ENCODE measurements at places on chromosomes 7 and 10.

DNA sequence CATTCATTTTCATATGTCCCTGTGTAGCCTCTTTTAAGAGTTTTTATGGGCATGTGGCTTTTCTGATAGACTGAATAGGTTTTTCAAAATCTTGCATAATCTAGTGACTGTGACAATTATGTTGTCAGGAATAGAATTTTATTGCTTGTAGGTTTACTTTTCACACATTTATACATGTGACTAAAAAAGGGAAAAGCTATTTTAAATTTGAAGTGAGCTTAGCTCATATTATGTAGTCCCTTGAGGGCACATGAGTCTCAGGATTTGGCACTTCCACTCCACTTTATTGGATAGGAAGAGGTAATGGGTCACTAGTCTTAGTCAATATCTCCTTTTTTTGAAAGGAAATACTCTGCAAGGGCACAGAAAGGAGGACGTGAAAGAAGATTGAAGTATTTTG lies 247.3 kb downstream of the SUGCT start:
- DNase-seq = no peak

- no peak for DNase-seq
These were observed 3.7 kb downstream of the WNT2 start for GRCh38 chr7:117319181-117319580.

DNA sequence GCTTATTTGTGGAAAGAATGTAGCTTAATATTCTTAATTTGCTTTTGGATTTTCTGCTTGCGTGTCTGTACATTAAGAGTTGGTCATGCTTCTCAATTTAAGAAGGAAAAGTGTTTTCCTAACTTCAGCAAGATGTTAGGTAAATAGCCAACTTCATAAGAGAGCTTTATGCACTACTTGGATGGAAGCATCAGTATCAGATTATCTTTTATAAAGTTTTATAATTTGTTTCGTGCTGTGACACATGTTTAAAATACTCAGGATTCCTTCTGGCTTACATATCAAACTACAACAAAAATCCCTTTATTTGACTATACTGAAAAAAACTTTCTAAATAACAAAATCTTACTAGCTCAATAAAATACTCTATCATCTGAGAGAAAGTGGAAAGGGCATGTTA lies 34.8 kb upstream of the AGR2 start:
- DNase-seq = no peak

DNA sequence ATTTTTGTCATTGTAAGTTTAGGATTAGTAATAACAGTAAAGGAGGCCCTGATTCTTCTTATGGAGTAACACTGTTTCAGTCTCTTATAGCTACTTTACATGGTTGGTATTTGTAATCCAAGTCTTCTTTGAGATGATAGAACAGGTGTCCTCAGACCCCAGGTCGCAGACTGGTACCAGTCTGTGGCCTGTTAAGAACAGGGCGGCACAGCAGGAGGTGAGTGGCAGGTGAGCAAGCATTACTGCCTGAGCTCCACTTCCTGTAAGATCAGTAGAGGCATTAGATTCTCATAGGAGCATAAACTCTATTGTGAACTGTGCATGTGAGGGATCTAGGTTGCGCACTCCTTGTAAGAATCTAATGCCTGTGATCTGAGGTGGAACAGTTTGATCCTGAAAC lies 77.3 kb downstream of the STK31 start:
- no peak for DNase-seq

GRCh38 chr10:101671453-101671852 lies 23.5 kb downstream of the FBXW4 start:
- no peak for DNase-seq

DNA sequence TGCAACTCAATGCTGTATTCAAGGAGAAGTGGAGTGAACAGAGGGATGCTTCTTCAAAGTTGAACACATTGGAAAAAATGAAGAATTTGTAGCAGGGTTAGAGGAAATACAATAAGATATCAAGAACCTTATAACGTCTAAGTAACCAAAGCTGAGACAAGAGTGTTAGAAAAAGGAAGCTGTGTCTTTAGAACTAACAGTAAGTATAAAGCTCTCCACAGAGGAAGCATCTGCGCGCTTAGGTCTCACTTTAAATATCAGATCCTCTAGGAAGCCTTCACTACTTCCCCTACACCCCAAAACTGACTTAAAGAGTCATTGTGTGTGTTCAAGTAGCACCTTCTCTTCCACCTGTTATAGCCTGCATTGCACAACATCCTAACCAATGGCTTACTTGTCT lies 43.0 kb downstream of the CH25H start:
- peak; percentile 40 for DNase-seq

GRCh38 chr7:157003756-157004520 lies 6.5 kb downstream of the MNX1 start:
- no peak for DNase-seq

DNA sequence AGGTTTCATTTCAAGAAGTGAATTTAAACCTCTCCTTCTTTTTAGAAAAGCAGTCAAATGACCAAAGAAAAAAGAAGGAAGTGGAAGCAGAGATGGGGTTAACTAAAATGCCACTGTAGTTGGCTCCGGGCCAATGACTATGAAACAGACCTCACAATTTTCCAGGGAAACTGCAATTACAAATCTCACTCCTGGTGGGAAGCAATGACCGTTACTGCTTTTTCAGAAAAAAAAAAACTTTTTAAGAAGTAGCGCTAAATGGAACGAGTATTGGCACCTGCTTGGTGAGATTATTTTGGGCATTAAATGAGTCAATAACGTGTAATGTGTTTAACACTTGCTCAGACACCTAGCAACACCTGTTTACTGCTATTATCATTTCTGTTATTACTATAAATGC lies 1.2 kb downstream of the SFRP4 start:
- DNase-seq = no peak

- no peak for DNase-seq
These were observed 43.1 kb upstream of the HSPB1 start for GRCh38 chr7:76259124-76260093.

- DNase-seq = no peak
These were observed 87.1 kb upstream of the PDLIM1 start for GRCh38 chr10:95377950-95378349.

- no peak for DNase-seq
These were observed 44.8 kb upstream of the ANKRD1 start for GRCh38 chr10:90965720-90966119.

DNA sequence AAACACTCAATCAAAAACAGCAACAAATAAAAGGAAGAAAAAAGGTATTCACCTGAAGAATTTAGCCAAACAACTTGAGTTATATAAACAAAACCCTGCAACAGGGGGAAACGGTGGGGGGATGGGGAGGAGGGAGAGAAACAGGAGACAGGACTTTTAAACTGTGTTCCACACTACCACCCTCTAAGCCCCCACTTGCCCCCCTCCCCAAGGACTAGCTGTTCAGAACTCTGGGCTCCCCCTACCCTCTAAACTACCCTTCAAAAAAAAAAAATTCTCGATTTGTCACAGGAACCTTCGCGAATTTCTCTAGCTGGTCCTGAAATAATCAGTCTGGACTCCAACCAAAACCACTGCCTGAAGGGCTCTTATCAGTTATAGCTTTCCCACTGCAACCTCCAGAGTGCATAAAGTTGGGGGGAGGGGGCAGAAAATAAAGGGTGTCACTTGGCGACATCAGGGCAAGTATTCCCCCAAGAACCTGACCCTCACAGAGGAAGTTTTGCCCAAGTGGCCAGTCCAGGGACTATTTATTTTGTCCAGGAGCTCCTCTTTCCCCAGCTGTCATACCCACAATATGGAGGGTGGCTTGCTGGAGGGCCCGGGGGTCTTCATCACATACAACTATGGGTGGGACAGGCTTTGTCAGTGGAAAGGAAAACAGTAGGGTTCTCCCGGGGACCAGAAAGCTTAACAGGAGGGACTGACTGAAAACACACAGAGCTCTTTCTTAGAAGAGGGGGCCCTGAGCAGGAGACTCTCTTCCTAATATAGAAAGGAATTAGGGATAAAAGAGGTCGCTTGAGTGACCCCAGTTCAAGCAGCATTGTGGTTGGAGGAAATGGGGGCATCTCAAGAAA lies 1.3 kb downstream of the UBE2H start:
- peak; percentile 45 for DNase-seq

GRCh38 chr7:122416336-122416735 lies 111.8 kb upstream of the FEZF1 start:
- DNase-seq = no peak

DNA sequence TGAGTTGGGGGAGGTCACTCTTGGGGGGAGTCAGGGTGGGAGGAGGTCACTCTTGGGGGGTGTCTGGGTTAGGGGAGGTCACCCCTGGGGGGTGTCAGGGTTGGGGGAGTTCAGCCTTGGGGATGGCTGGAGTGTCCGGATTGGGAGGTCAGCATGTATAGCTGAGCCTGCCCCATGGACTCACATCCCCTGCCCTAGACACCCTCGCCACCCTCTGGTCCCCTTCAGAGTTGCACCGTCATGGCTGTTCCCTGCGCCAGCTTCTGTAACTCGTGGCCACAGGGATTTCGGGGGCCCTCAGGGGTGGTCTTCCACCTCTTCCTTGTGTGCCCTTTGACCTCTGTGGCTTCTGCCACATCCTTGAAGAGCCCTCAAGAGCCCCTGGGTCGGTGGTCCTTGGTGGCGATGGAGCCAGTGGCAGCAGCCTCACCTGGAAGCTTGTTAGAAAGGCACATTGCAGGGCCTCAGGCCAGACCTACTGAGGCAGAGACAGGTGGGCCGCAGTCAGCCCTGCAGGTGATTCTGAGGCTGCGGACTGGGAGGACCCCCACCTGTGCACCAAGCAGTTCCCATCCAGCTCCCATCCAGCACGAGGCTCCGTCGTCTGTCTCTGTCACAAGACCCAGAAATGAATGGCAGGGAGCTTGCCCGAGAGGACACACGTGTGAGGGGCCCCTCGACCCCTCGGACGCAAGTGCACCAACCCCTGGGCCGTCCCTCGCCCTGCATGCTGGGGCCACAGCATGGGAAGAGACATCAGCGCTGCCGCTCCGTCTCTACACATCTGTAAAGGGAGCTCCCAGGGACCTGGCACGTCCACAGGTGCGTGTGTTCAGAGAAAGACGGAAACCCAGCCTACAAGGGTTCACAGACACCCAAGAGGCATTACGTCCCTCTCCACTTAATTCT lies 44.7 kb upstream of the SUN1 start:
- DNase-seq = no peak

- DNase-seq = no peak
These were observed 724 bp downstream of the BBIP1 start for GRCh38 chr10:110918269-110918642.

DNA sequence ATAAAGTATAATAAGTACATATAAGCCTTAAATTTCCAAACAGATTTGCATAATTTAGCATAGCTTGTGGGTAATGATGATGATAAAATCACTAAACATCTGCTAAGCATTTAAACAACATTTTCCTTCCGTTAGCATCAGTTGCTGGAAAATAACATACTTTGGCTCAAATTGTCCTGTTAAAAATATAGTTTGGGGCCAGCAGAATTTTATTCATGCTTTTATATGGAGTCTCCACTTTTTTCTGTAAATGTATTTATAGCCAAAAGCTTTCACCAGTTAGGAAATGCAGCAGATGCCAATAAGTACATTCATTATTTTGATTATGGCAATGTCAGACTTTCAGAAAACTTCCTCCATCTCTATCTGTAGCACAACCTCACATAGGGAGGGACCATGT lies 107.2 kb downstream of the CNTNAP2 start:
- no peak for DNase-seq

- peak; percentile 47 for DNase-seq
These were observed 34.6 kb downstream of the ANXA8 start for GRCh38 chr10:47449102-47449978.

- no peak for DNase-seq
These were observed 1.5 kb upstream of the RALA start for GRCh38 chr7:39621784-39622411.

GRCh38 chr10:117271427-117271826 lies 30.5 kb downstream of the SLC18A2 start:
- no peak for DNase-seq

- DNase-seq = no peak
These were observed 516.1 kb upstream of the MGMT start for GRCh38 chr10:128950916-128951275.

GRCh38 chr10:117673230-117674010 lies 130.9 kb downstream of the EMX2 start:
- no peak for DNase-seq

DNA sequence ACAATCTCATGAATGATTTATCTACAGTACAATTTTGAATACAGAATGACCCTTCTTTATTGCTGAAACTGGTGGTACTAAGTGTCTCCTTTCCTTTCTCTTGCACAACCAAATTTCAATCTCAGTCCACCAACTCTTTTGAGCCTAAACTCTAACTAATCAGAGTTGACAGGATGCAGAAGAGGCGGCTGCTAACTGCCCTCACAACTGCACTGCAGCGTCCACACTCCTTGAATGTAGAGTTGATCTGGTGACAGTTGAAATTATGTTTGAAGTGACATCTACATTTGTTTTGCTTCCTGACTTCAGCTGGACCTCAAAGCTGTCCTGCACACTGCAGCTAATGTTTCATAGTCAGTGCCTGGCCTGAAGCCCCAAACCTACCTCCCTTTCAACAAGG lies 139.6 kb downstream of the ZMYND11 start:
- no peak for DNase-seq

GRCh38 chr7:103425177-103425576 lies 20.8 kb downstream of the SLC26A5 start:
- DNase-seq = no peak

DNA sequence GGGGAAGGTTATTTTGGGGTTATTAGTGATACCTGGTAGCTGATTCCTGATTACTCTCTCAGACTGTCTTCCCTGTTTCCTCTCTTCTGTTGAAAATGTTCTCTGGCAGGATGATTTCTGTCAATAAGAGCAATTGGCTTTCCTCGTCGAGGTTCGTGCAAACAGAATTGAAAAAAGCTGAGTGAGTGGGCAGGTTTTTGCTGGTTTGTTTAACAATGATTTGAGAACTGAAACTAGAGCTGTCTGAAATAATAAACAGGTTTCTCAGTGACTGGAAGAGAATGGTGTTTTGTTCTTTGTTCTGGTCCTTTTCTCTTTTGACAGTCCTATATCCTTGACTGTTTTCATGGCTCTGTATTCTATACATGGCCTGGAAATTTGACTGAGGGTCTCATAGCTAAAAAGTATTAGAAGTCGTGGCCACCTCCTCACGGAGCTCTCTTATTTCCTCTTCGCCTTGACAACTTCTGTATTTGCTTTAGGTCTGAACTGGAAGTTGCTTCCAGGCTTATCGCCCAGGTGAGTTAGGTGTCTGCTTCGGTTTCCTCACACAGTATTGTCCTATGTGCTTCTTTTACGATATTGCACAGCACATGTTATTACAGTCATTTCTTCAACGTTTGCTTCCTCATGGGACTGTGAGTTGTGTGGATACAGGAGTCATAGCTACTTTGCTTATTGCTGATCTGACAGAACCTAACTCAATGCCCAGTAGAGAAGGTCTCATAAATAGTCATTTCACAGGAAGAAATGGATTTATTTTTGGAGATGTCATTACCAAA lies 403.6 kb downstream of the NRG3 start:
- DNase-seq = no peak

Measured in globus pallidus (tissue), 1 donor.